ENCODE measurements at places on chromosomes 7 and 10. TPM values are rescaled to one million over a fixed set of nuclear protein-coding genes. Genes with fewer than 3 reads are reported as not detected.

DNA sequence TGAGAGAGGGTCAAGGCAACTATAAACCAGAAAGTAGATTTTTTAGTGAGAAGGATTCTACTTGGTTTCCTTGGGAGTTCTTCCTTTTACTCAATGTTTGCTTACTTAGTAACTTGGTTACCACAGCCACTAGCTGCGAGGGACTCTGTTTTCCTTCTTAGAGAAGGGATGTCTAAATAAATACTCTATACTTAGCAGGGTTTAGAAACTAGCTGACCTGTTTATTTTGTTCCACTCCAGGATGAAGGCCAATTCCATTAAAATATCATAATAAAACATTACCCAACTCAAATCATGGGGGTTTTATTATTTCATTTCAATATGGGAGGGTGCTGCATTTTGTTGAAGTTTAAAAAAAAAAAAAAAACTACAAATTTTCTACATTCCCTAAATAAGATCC lies 87.3 kb downstream of the PPP1R3A start:
- DNase-seq, result no peak

DNA sequence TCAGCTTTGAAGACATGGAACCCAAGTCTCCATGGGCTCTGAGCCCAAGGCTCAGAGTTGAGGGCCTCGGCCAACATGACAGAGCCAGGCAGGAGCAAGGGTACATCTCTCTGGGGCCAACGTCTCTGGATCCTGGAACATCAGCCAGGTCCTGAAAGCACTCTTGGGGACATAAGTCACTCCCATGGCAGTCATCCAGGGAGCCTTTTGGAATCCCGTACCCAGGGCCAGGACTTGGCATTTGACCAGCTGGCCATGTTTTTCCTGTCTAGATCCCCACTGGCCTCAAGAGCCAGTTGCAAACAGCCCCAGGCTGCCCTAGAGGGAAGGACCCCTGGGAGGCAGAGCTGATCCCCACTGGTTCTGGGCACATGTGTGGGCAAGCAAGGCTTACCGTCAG lies 4.3 kb upstream of the CXCL12 start:
- peak; percentile 63 for DNase-seq

DNA sequence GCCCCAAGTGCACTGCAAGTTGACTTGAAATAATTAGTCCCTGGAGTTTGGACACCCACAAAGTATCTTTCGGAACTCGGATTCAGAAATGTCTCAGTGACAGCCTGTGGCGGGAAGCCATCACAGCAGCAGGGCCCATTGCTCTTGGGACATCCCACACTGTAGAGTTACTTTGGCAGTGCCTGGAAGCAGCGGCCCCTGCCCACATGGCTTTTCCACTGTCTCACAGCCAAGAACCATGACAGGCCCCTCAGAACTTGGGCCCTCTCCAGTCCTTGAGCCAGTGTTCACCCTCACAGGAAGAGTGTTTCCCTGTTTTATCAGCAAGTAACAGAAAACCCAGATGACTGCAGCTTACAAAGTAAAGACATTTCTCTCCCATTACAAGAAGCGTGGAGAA lies 477.0 kb upstream of the GALNT17 start:
- no peak for DNase-seq

GRCh38 chr10:35448687-35449662 lies 112.7 kb downstream of the CCNY start:
- DNase-seq, result peak; percentile 76

DNA sequence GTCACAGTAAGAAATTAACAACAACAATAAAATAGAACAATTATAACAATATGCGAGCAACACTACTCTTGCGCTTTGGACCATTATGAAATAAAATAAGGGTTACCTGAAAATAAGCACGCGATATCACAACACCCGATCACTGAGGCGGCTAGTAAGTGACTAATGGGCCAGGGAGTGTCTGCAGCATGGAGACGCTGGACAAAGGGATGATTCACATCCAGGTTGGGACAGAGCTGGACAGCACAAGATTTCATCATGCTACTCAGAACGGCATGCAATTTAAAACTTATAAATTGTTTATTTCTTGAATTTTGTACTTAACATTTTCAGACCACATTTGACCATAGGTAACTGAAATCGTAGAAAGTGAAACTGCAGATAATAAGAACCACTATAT lies 15.6 kb downstream of the HIBADH start:
- DNase-seq, result no peak

GRCh38 chr7:80656029-80656428 lies 17.6 kb downstream of the CD36 start:
- no peak for DNase-seq

The SORCS1 gene
- total RNA-seq, result 1.4 TPM

All from aorta (tissue), 5 donors.